Stimulated activated naive CD8-positive, alpha-beta T cell treated with anti-CD3 and anti-CD28 coated beads, Interleukin-15, Interleukin-2, amounts not matched to agents 100 U/mL and 50 U/mL, for 24 hours (primary cell): ENCODE measurements at places on chromosomes 11 and 22.

- no peak for DNase-seq
Measured at GRCh38 chr11:124877910-124878758, 12.9 kb downstream of the ROBO3 start.

DNA sequence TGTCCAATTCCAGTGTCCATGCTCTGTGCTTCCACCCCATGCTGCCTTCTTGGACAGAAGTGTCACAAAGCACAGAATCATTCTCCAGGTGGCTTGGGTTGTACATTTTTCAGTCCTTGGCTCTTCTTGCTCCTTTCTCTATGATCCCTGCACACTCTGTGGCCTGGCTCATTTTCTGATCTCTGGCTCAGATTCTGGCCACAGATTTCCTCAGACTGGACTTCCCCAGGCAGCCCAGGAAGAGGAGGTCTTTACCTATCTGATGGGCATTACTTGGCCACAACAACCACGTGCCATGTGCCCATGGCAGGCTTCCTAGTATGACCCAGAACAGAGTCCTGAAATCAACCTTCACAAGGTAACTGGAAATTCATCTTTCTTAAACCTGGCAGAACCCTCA is 27.2 kb downstream of the SYTL2 start:
- DNase-seq = no peak

GRCh38 chr11:117752071-117752470 is 44.9 kb downstream of the DSCAML1 start:
- DNase-seq = no peak

DNA sequence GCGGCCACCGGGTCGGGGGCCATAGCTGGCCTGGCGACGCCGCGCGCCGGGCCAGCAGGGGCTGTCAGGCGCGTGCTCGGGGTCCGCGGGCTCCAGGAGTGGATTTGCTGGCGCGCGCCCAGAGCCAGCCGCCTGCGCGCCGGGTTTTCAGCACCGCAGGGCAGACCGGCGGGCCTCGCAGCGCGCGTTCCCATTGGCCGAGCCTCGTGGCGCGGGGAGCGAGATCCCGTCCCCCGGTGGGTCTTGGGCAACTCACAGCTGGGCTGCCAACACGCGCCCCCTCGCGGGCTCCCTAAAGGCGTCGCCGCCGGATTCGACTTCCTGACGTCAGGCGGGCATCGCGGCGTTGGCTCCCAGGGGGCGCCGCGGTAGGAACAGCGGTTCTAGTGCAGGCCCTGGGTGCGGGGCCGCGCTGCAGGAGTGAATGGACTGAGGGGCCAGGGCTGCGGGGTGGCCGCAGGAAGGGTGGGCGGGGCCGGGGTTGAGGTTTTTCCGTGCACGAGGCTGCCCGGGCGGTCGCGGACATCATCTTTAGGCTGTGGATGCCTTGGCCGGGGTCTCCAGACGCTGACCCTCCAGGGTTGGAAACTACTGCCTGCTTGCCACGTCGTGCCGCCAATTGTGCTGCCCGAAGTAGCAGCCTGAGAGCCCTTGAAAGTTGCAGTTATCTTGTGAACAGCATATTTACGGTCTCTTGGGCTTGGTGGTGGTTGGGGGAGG is at the start of gene FADS1:
Gene FADS1 (minus strand): TSS at position 268 of the 720 bp plus-strand sequence. CDS start 74 bp downstream, at position 194.
- DNase-seq = peak; percentile 87

DNA sequence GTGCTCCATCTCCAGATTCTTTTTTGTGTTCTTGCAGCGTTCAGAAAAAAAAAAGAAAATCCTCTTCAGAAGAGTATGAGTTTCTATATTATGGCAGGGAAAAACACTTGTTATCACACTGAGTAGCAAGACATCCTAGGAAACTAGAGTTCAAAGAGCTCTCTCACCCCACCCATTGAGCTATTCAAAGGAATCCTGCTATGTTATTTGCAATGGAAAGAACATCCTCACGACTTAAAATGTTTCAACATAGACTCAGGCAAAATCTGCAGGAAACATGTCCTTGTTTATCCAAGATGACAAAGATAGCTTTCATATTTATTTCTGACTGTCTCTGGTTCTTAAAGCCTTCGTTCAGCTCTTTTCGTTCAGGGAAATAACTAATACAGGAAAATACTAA is 331.6 kb upstream of the ANO5 start:
- DNase-seq = no peak

- DNase-seq = no peak
Measured at GRCh38 chr22:23110190-23110921, 31.4 kb downstream of the RSPH14 start.

GRCh38 chr11:13939961-13940906 is 22.3 kb upstream of the SPON1 start:
- DNase-seq = no peak

GRCh38 chr11:84140386-84141169 is 854.4 kb upstream of the CCDC90B start:
- no peak for DNase-seq

DNA sequence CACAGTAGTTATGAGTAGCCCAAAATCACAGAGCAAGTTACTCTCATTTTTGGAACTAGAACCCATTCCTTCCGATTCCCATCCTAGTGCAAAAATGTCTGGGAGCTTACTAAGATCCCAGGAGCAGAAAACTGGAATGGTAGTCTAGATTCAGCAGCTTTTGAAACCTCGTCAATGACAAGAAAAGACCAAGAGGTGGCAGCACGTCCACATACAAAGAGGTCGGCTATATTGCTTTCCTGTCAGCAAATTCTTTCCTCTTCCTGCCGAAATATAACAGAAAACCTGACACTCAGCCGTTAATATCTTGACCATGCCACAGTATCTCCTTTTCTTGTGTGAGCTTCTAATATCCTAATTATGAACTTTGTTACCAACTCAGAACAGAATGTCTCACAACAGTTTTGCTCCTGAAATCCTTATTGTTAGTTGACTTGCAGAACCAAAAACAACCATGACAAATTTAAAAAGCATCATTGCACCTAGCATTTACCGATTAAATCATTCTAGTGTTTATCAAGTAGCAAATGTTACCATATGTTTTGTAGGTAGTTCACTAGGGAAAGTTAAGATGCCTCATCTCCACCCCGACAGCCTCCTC is 92.8 kb upstream of the OR9G4 start:
- DNase-seq = peak; percentile 27

GRCh38 chr11:19365743-19366410 is 125.1 kb upstream of the E2F8 start:
- DNase-seq = no peak

GRCh38 chr11:61861634-61862033 is 29.7 kb downstream of the FADS3 start:
- no peak for DNase-seq

GRCh38 chr11:69319255-69320106 is 25.5 kb downstream of the MYEOV start:
- no peak for DNase-seq

DNA sequence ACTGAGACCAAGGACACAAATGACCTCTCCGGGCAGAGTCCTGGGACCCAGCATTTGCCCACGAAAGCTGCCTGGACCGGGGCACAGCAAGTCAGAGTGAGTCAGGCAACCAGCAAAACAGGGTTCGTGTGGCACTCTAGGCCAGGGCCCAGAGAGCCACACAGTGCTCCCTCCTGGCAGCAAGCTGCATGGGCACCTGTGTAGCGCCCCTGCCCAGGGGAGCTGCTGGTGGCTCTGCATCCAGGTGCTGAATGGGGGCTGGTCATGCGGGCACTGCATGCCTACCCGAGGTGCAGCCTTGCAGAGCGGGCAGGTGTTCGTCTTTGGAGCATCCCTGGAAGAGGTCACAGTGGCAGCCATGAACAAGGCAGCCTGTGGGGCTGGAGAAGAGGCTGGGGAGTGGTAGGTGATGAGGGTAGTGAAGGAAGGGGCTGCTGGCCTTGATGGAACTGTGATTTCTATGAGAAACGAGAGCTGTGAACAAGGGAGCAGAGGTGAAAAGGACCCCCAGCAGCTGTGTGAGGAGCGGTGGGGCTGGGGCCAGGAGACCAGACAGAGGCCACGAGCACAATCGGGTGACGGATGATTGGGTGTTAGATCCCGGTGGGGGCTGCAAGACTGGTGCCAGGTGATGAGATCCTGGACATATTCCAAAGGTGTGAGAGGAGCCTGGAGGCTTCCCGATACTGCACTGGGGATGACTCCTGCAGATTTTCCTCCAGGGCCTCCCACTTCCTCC is 63.3 kb downstream of the DGCR2 start:
- no peak for DNase-seq

DNA sequence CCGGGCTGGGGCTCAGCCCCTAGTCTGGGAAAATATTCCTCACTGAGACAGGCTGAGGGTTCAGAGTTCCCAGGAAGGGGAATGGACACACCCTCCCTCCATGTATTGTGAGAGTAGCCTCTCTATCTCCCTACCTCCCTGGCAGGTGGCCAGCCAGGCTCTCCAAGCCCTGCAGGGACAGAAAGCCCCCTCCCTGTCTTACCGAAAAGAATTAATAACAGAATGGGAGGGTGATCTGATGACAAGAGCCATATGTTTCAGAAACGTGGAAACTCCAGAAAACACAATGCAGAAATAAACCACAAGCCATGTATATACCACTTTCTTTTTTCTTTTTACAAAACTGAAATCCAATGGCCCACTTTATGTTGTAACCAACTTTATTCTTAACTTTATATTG is 140.0 kb downstream of the CHST1 start:
- no peak for DNase-seq

DNA sequence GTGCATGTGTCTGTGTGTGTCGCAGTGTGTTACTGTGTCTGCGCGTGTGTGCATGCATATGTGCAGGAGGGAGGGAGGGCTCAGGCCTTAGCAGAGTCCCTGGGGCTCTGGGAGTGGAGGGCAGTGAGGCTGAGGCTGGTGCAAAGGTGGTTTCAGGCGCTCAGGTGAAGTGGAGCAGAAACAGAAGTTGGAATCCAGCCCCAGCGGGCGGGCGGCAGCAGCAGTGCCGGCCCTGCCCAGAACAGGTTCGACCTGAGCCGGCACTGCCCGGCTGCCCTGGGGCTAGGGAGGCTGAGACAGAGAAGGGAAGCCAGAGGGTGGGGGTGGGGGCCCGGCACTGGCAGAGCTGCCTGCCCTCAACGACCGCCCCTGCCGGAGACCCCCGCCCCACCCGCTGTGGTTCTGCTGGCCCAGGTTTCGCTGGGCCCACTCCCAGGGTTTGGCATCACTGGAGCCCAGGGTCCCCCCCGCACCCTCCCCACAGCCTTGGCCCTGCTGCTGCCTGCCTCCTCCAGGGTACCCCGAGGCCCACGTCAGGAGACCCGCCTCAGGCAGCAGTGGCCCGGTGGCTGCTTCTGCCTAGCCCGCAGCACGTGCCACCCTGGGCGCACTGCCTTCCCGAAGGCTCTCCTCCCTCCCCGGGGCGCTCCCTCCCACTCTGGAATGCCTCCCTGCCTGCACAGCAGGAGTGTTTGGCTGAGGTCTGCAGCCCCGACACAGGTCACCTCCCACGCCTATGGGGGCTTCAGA is 13.3 kb downstream of the ASCL2 start:
- no peak for DNase-seq

- no peak for DNase-seq
Measured at GRCh38 chr11:12800032-12800671, 125.9 kb downstream of the TEAD1 start.

DNA sequence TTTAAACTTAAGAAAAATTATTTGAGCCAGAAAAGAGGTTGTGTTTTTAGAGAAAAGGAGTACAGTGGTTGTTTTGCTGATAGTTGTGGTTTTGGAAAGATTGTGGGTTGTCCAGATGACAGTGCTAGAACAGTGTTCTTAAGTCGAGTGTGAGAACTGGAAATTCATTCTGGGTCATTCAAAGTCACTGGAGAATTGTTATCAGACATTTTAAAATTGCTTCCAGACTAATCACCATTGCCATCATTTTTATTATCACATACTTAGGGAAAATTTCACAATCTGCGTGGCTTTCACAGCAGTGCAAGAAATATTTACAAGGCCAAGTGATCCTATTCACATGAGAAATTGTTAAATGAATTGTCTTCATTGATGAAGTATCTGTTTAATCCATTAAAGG is 242.2 kb upstream of the DDI1 start:
- no peak for DNase-seq

DNA sequence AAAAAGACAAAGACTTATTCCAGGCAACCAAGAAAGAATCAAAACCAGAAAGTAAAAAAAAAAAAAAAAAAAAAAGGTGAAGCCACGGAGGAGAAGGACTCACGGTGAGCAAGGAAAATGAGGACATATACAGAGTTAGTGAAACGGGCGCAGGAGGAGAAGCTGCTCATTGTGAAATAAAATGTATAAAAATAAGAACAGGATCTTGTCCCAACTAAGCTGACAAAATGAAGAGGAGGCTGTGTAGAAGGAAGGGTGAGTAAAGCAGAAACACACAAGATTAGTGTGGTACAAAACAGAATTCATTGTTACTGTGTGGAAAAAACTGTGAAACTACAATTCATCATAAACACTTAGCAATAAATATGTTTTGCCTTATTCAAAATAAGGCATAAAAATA is 7.6 kb downstream of the IL17REL start:
- no peak for DNase-seq

- no peak for DNase-seq
Measured at GRCh38 chr11:86468169-86468568, 93.5 kb downstream of the CCDC81 start.

DNA sequence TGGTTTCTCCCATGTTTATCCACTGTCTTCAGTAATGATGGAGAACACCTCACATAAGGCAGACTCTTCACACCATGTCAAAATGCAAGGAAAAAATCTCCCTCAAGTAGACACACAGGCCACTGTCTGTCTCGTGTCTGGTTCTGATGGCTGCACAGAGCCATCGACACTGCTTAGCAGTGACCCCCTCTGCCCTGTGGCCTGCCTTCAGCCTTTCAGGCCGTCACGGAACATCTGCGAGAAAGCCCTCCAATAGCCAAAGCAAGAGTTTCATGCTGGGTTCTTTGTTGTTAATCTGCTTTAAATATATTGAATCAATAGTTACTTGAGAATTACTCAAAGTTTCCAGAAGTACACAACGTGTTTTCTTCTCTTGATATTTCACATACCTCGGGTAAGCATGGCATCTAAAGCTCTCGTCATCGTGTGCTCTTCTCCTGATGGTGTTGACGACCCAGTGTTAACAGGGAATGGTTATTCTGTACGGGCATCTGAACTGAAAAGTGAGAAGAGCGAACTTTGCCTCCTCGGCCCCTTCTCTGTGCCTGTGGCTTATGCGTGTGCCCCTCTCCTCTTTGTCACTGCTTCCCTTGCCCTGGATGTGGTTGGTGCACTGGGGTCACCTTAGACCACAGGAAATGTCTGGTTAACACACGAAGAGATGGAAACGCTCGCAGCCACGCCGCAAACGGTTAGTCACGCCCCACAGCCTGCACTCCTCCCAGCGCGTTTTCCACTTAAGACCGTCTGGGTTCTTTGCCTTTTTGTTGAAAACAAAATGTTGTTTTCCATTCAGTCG is 33.4 kb upstream of the CTTN start:
- DNase-seq = peak; percentile 82

DNA sequence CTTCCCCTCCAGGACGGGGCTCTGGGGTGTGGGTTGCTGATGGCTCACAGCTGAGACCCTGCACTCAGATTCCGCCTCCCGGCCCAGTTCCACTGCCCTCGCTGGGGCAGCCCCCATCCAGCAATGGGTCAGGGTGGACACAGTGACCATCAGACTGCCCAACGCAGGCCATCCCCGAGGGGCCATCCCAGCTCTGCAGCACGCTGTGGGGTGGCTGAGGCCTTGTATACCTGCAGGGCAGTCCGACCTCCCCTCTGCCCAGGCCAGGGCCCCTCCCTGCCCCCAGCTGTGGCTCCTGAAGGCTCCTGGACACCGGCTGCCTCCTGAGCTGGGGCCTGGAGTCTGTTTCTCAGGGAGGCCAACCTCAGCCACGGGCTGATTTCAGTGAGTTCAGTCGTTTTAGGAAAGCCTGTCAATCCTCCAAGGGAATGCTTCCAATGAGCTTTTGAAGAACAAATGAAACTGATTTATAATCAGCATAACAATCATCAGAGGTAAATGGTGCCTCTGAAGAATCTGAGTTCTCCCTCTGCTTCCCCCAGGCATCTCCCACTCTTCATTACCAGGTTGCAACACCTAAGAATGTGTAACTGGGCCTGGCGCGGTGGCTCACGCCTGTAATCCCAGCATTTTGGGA is 95.1 kb downstream of the CELSR1 start:
- DNase-seq = no peak
